Small intestine (tissue), 16 donors: ENCODE measurements at places on chromosomes 6 and 20.

- DNase-seq, result no peak
Measured at GRCh38 chr20:44273231-44274215, 26.4 kb downstream of the GDAP1L1 start.

- no peak for DNase-seq
Measured at GRCh38 chr20:51467956-51468626, 74.4 kb downstream of the NFATC2 start.

DNA sequence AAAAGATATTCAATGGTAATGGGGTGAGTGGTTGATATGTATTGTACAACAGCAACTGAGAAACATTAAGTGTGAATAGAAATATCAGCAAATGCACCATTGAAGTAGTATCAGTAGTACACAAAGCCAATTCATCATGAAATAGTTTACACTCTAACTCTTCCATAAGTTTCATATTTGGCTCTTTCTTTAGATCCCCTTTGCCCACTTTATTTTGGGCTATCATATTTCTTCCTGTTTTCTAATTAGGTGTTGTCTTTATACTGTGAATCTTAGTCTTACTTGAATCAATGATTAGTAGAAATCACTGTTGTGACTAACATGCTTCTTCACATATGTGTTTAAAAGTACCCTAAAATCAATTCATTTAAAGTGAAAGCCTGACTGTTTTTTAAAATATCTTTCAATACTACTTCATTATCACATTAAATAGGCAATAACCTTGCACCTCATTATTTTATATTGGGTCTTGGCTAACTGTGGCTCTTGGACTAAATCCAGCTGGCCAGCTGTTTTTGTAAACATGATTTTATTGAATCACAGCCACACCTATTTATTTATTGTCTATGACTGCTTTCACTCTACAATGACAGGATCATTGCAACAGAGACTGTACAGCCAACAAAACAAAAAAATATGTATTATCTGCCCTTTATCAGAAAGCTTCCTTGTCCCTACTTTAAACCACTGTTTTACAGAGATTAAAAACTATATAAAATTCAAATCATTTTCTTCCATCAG, 38.9 kb downstream of the EYS start:
- DNase-seq, result no peak

DNA sequence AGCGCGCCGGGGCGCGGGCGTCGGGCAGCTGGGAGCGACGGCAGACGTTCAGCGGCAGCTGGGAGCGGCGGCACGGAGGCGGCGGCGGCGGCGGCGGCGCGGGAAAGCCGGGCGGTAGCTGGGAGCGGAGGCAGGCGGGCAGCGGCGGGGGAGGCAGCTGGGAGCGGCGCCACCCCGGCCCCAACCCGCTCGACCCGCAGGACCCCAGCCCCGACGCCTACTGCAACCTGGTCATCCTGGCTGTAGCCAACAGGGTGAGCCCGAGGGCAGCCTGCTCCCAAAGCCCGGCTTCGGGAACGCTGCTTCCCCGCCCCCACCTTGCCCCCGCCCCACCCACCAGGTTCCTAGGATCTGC, 8.9 kb downstream of the CCM2L start:
- peak; percentile 42 for DNase-seq

DNA sequence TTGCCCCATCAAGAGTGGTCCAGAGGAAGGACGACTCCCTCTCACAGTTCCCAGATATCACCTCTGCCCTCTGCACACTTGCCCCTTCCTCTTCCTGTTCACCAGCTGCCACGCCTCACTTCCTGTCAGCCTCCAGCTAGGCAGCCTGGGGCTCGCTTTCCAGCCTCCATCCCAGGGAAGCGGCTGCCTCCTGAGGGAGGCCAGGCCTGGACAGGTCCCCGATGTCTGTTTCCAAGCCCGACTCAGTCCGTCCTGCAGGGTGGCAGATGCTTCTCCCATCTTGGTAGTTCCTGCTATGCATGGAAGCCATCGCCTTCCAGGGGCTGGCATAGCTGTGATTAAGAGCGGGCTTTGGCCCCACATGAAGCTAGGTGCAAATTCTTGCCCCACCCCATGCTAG, 233.5 kb upstream of the PMEPA1 start:
- no peak for DNase-seq

- no peak for DNase-seq
Measured at GRCh38 chr6:43428874-43429273, 1.5 kb downstream of the ABCC10 start.
